SJSA1 (cell line): ENCODE measurements at places on chromosomes 1 and 21. TPM values are rescaled to one million over a fixed set of nuclear protein-coding genes. Genes with fewer than 3 reads are reported as not detected.
A peak's percentile ranks its signal among the peaks of the same experiment; 100 is the strongest.

DNA sequence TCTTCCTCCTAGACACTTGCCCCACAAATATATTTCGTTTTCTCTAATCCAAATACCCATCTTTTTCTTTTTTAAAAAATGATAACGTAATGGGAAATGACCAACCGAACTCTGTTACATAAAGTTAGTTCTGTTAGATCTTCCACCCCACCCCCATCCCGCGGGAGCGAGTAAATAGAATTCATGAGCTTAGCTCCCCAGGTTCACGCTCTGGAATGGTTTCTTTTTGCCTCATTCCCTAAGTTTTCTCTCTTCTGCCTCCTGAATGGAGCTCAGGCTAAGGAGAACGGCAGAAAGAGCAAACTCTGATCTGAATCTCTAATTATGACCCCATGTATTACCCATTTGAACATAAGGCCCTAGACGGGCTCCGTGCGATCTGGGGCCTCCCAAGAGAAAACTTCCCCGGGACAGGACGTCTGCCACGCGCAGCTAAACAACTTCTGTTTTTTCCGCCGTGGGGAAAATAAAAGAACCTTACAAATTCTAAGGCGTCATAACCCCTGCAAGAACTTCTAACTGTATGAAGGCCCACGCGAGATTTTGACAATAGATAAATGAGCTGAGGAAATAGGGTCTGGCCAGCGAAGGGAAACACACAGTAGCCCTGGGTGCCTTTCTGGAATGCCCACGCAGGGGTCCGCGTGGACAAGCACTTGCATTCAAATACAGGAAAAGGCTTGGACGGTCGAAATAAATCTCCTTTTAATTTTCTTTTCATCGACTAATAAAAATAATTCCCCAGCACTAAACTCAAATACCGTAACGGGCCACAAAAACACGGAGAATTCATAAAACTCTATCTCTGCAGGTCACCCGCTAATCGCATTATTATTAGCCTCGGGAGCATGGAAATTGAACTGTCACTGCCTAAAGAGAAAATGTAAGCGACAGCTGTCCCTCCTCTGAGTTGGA, 2.2 kb downstream of the TBX15 start:
- no peaks in the 10 kb centered on the region for H3K27me3 ChIP-seq
- peak overlapping the region; percentile 89 for H3K27ac ChIP-seq
- H3K4me1 ChIP-seq = peaks cover 39% of the 10 kb centered on the region
- peak overlapping the region; percentile 66 for H3K4me3 ChIP-seq

- H3K4me3 ChIP-seq = no peak overlapping the region
- H3K27me3 ChIP-seq = no peaks in the 10 kb centered on the region
- H3K36me3 ChIP-seq = peaks cover 33% of the 10 kb centered on the region
Observed at GRCh38 chr21:25757531-25757930, 22.8 kb downstream of the GABPA start.

DNA sequence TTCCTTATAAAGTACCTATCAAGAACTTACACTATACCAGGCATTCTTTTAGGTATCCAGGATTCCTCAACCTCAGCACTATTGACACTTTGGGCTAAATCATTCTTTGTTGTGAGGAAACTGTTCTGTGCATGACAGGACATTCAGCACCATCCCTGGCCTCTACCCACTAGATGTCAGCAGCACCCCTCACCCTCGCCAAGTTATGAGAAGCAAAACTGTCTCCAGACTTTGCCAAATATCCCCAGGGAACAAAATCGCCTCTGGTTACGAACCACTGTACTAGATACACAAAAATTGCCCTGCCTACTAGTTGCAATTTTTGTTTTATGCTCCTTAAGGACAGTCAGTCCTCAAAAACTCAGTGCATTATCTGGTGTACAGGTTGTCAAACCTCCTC, 35.7 kb downstream of the PALMD start:
- peaks cover 57% of the 10 kb centered on the region for H3K4me1 ChIP-seq
- DNase-seq = no peak
- no peak overlapping the region for H3K4me3 ChIP-seq

DNA sequence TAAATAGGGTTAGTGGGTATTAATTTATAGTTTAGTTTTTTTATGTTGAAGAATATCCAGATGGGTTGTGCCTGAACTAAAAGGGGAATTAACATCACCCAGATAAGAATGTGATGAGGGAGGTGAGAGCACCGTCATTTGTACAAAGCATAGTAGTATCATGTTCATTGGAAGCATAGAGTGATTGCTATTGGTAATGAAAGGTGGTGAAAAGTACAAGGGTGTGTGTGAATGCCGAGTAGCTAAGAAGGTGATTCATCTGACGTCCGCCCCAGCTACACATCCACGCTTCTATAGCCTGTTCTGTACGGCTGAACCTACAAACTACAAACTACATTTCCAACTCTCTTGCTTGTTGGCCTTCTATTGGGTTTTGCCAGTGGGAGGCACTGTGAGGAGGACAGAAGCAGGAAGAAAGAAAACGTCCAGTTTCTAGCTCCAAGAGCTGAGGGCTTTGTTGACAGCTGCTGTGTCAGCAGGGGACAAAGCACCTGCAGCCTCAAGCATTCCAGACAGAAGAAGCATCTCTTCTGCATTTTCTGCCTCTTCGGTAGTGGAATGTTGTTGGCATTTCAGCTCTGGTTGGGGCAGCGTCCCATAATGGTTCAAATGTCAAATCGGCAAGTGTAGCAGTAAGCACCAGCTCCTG, 404.8 kb downstream of the KCTD3 start:
- no peaks in the 10 kb centered on the region for H3K4me1 ChIP-seq
- no peak overlapping the region for H3K27ac ChIP-seq
- H3K27me3 ChIP-seq = no peaks in the 10 kb centered on the region
- DNase-seq = no peak

EXTL2 gene
- 39.5 and 44.2 TPM in 2 replicates for total RNA-seq

- peak overlapping the region; percentile 51 for H3K4me3 ChIP-seq
- H3K36me3 ChIP-seq = no peaks in the 10 kb centered on the region
- no peak overlapping the region for H3K27ac ChIP-seq
Observed at GRCh38 chr1:180231506-180231921, 1.4 kb downstream of the LHX4 start.

GRCh38 chr1:158400871-158401270, 1.6 kb upstream of the OR10T2 start:
- H3K4me3 ChIP-seq = no peak overlapping the region
- H3K27me3 ChIP-seq = no peaks in the 10 kb centered on the region
- no peaks in the 10 kb centered on the region for H3K4me1 ChIP-seq
- no peak overlapping the region for H3K27ac ChIP-seq
- DNase-seq = no peak
- H3K36me3 ChIP-seq = no peaks in the 10 kb centered on the region

OR2C3 gene
- not detected in 2 replicates for total RNA-seq

DNA sequence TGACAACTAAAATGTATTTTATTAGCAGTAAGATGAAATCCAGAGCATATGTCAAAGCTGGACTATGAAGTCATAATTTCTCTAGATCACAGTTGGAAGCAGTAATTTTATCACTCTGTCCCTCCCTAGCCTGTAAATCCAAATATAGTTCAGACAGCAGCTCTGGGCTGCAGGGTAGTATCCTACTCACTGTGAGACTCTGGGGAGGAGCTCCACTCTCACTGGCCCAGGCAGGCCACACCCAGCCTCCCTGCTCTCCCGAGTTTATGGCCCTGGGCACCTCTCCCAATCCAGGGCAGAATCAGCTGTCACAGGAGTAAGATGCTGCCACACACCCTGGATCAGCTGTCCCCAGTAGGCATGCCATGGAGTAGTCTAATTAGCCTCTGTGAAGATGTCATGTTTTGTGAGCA, 131.1 kb downstream of the HLCS start:
- no peak for DNase-seq
- H3K27me3 ChIP-seq = no peaks in the 10 kb centered on the region
- no peak overlapping the region for H3K27ac ChIP-seq
- peaks cover 18% of the 10 kb centered on the region for H3K4me1 ChIP-seq

GRCh38 chr1:76162254-76162653, 87.7 kb downstream of the ST6GALNAC3 start:
- H3K4me3 ChIP-seq = no peak overlapping the region
- DNase-seq = no peak
- no peaks in the 10 kb centered on the region for H3K36me3 ChIP-seq

- H3K27ac ChIP-seq = no peak overlapping the region
- no peaks in the 10 kb centered on the region for H3K4me1 ChIP-seq
- no peak overlapping the region for H3K4me3 ChIP-seq
- no peaks in the 10 kb centered on the region for H3K36me3 ChIP-seq
- no peak for DNase-seq
- H3K27me3 ChIP-seq = peaks cover 16% of the 10 kb centered on the region
Observed at GRCh38 chr1:23648576-23648975, 43.0 kb upstream of the RPL11 start.

FLG2 gene
- not detected in 2 replicates for total RNA-seq

GRCh38 chr1:216425577-216425976, 2.3 kb upstream of the USH2A start:
- H3K36me3 ChIP-seq = no peaks in the 10 kb centered on the region
- H3K27ac ChIP-seq = no peak overlapping the region
- no peak for DNase-seq
- peaks cover 4% of the 10 kb centered on the region for H3K27me3 ChIP-seq
- no peaks in the 10 kb centered on the region for H3K4me1 ChIP-seq

ERICH3 gene
- not detected in 2 replicates for total RNA-seq
